Urinary bladder (tissue), 4 donors: ENCODE measurements at places on chromosomes 12 and 14.

GRCh38 chr14:105582639-105583038, 56.3 kb downstream of the TMEM121 start:
- DNase-seq = no peak

- no peak for DNase-seq
Observed at GRCh38 chr12:19941096-19941495, 427.2 kb upstream of the PDE3A start.

DNA sequence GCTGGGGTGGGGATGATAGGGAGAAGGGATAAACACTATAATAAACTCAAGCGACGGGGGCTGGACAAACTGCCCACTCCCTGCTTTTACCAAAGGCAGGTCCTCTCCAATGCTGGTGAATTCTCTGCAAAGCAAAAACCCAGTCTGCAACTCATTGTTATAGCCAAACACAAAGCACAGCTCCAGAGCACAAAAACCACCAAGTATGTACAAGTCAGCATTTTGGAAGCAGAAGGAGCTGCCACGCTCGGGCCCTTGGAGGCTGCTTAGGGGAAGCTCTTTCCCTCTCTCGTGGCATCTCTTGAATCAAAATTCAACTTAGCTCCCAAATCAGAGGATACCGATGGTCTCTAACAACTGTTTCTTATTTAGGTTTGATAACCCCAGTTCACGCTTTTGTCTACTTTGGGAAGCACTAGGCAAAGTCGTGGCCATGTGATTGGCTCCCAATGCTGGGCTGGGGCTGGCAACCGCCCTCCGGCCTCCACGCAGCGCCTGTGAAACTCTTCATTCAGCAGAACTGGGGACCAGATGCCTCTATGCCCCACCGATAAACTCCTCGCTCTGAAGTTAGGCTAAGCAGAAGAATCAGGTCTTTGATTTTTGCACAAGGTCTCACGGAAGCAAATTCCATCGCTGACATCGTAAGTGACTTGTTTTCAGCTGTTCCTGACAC, 158.5 kb upstream of the FOXN3 start:
- no peak for DNase-seq

DNA sequence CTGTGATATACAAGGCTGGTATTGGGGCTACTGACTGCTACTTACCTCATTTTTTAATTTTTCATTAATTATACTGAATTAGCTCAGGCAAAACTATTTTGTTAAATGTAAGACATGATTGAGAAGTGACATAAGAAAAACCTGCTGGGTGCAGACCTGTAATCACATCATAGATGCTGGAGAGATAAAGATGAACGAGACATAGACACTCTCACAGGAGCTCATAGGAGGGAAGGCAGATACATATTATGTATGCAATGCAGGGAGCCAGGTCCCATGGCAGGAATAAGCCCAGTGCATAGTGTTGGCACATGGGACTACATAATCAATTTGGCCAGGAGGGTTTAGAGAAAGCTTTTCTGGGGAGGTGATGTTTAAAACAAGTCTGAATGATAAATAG, 74.9 kb downstream of the PRKCH start:
- no peak for DNase-seq
